Fibroblast of skin of left quadriceps (primary cell): ENCODE measurements at places on chromosomes 12 and 14.

DNA sequence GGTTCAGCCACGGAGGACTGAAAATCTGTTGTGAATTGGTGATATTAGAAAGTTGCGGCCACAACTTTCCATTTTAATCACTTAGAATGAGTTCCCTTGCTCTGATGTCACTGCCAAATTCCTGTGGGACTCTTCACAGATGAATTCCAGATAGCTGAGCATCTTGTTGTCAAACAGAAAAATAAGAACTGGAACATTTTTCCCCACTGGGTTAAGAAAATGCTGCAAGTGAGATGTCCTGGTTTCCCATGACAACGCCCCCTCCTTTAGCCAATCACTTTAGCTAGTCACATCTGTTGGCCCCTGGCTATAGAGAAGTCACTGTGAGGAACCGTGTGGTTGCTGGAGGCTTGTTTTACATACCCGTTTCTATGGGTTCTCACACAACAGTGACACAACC lies 135.9 kb downstream of the KTN1 start:
- DNase-seq: peak; percentile 86

GRCh38 chr12:108090932-108091678 lies 38.0 kb upstream of the WSCD2 start:
- DNase-seq: no peak

- no peak for DNase-seq
Measured at GRCh38 chr12:98185606-98186005, 329.8 kb upstream of the TMPO start.

DNA sequence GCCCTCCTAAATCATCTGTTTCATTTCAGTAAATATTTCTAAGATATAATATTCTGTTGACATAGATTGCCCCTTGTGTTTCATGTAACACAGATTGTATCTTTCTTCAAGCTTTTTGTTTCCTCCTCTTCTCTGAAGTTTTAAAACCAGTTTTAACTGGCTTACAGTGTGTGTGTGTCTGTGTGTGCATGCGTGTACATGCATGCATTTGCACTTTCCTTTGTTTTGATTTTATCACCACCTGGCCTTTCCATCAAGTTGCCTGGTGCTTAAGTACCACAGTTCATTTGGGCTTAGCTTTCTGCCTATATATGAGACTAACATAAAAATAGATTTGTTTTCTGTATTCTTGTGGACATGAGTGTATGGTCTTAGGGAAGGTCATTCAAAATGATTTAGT lies 31.9 kb downstream of the ETNK1 start:
- no peak for DNase-seq

DNA sequence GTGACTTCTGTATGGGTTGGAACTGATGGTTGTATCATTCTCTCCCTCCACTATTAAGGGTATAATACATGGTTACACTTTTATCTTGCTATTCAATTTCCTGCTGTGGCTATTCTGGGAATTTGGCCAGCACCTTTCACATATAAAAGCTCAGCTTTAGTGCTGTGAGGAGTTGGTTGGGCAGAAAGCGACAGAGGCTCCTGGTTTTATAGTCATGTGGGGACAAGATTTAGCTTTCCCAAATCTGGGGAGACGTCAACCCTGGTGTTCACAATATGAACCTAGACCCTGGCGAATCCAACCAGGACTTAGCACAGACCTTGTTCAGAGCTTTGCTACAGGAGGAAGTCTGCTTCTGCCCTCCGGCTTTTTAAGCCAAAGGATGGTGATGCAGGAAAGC lies 36.5 kb downstream of the FOS start:
- DNase-seq: no peak

DNA sequence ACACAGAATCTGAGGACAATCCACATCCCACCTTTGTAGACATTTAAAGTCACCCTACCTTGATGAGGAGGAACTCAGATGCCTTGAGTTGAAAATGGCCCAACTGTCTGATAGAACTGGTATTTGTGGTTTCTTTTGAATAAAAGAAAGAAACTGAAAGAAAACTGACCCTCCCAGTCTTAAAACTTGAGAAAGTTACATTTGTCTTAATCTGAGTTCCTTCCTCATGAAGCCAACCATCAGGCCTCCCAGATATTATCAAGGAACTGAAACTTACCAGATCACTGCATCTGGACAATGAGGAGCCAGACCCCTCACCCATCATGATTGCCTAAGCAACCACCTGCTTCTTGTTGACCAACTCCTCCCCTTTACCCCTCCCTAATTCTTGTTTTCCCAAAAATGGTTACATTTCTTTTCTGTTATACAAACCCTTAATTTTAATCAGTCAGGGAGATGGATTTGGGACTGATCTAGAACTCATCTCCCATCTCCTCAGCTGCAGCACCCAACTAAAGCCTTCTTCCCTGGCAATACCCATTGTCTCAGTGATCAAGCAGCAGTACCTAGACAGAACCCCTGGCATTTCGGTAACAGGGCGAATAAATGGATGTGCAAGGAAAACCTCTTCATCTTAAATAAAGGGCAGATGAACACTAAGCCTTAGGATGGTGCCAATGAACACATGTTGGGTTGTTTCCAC lies 72.0 kb upstream of the RESF1 start:
- no peak for DNase-seq

- no peak for DNase-seq
Measured at GRCh38 chr14:54769951-54770863, 132.4 kb downstream of the GCH1 start.

- DNase-seq: no peak
Measured at GRCh38 chr14:76826122-76826521, at the start of gene LRRC74A. TSS of gene LRRC74A (plus strand) at chr14:76826408. CDS start at chr14:76826698, 290 bp downstream.

DNA sequence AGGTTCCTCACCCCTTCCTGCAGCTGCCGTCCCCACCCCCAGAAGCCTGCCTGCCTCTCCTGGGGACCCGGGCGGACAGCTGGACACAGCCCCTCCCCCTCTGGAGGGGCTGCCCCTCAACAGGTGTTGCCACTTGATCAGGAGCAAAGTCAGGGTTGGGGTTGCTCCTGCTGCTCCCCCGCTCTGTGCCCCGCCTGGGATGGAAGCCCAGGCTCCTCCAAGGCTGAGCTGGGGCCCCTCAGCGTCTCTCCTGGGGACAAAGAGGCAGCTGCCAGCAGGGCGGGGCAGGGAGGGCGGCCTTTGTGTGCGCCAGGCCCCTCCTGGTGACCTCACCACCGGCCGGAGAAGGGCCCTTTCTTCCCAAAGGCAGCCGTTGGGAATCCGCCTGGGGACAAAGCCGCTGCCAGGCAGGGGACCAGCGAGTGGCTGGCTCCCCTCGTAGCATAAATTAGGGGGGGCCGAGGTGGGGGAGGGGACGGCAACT lies 13.7 kb downstream of the TRMT61A start:
- DNase-seq: no peak

DNA sequence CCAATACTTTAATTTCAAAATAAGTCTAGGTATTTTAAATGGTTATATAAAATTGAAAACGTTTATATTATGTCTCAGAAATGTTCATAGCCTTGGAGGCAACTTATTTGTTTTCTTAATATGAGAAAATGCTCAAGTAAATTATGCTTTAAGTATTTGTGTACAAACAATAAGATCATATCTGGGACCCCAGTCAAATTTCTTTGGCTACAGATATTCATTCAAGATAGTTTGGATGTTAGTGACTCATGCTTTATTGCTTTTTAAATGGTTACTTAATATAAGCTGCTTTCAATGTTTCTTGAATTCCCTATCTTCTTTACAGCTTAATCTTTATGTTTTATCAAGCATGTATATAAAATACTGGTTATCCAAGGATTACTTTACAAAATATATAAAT lies 291.3 kb downstream of the KCNC2 start:
- no peak for DNase-seq

DNA sequence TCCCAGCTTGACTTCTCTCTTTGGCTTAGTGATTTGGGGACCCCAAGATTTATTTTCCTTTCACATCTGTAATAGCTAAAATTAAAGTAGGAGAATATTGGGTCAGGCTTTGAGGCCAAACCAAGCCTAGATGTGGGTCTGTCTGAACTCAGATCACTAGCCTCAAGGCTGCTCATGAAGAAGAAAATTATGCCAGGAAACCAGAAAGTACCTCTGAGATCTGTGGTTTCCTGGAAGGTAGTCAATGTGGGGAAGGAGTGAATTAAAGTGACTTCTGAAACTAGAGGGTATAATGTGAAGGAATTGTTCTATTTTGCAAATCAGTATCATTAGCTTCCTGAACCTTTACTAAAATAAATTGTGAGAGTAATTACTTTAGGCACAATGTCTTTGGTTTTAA lies 13.4 kb upstream of the CLEC12A start:
- DNase-seq: no peak

DNA sequence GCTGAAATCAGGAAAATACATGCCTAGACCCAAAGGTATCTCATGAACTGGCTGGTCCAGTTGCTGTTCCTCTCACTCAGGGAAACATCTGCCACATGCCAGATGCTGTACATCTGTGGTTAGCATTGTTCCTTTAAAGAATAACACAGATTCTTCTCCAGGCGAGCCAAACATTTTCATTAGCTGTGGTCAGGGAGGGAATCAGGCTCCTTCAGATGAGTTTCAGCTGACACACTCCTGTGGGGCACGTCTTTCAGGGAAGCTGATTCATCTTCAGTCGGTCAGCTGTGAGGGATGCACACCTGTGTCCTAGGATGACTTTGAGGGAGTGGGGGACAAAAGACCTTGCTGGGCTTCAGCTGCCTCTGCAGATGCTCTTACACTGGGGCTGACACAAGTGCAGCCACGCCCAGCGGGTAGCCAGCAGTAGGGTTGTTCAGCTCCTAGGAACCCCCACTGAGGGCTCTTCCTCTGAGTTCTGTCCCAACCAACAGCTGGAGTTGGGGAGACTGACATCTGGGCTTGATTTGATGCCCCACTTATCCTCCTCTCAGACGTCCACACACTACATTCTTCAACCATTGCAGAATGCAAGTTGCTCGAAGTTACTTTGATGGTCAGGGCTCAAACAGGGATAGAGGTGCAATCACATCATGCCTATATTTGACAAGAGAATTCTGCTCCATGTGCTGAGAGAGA lies 155.0 kb downstream of the NUAK1 start:
- peak; percentile 75 for DNase-seq

GRCh38 chr14:93011650-93012325 lies 88.8 kb downstream of the CHGA start:
- no peak for DNase-seq

DNA sequence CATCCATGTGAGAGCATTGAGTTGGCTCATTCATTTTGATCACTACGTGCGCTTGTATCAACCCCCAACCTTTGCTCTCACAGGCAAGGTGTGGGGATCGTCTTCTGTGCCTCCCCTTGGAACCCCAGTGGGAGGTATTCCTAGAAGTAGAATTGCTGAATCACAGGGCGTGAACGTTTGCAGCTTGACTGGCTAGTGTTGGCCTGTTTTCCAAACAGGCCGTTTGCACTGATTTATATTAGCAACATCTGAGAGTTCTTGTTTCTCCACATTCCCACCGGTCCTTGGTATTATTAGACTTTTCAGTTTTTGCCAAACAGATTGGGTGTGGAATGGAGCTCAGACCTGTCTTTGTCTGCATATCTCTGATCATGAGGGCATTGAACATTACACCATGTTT lies 288.6 kb upstream of the PWP1 start:
- DNase-seq: no peak
